ENCODE measurements at places on chromosomes 13 and 19.

DNA sequence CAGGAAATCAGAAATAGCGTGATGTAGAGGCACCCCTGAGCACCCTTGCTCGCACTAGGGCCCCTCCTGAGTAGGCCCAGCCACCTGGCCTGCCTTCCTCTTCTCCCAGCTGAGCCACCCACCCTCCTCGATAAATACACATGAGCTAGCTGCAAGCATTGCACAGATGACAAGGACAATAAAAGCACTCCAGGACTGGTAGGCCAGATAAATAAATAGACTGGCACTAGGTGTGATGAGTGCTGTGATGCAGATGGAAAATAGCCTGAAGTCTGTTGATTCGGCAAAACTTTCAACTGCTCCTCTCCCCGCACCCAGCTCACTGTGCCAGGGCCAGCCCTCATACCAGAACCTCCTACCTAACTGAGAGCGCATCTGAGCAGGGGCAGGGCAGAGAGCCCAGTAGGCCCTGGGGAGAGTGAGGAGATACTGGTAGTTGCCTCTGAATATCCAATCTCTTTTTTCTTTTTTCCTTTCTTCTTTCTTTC, 54.5 kb upstream of the GPI start:
- DNase-seq, result no peak

- peak; percentile 34 for DNase-seq
Measured at GRCh38 chr13:72890546-72890945, 108.6 kb downstream of the PIBF1 start.

GRCh38 chr19:51127032-51127431, 2.3 kb downstream of the SIGLEC9 start:
- DNase-seq, result no peak

DNA sequence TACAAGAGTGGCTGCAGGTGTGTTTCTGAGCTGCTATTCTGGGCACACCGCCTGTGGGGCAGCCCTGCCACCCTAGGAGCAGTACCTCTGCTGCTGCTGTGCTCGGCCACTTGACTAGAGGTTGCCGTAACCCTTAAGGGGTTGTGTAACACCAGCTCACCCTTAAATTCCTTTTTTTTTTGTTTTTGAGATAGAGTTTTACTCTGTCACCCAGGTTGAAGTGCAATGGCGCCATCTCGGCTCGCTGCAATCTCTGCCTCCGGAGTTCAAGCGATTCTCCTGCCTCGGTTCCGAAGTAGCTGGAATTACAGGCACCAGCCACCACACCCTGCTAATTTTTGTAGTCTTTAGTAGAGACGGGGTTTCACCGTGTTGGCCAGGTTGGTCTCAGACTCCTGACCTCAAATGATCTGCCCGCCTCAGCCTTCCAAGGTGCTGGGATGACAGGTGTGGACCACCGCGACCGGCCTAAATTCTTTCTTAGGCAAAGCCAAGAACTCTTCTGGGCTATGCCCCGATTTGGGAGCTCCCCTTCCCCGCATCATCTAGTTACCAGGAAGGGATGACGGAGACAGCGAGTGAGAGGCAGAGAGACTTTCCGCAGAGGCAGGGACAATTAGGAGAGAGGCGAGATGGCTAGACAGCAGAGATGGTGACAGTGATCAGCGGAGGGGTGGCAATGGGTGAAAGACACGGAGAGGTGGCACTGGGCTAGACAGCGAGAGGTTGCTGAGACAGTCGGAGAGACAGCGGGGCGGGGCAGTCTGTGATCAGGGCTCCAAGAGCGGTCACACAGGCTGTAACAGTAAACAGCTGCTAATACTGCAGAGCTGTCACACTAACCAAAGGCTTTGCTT, 4.4 kb upstream of the LILRA5 start:
- no peak for DNase-seq

GRCh38 chr19:29526730-29527499, 1.1 kb downstream of the VSTM2B start:
- DNase-seq, result no peak

- DNase-seq, result no peak
Measured at GRCh38 chr19:17775245-17775927, 19.6 kb upstream of the B3GNT3 start.

DNA sequence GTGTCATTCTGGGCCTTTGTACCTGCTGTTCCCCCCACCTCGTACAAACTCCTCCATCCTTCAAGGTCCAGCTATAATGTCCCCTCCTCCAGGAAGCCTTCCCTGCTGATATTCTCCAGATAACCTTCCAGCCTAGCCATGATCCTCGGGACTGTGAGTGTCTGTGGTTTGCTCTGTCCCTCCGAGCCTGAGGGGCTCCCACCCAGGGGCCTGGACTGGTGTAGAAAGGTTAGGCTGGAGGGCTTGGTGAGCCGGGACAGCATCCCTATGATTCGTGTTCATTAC, 2.9 kb upstream of the COMP start:
- no peak for DNase-seq

DNA sequence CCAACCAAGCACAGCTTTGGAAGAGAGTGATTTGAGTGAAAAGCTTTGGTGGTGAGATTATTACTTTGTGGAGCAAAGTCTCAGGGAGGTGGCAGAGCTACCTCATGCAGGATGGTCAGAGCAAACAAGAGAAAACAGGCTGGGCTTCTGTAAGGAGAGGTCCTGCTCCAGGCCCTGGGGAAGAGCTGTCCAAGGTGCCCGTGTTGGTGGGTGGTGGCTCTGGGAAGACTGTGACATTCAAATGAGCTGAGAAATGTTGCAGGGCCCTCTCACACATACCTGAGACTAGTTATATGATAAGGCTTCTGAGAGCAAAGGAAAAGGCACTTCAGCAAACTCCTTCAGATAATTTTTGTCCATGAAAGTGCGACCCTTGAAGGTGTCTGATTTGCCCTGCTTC, 205.5 kb upstream of the SOX21 start:
- peak; percentile 3 for DNase-seq

DNA sequence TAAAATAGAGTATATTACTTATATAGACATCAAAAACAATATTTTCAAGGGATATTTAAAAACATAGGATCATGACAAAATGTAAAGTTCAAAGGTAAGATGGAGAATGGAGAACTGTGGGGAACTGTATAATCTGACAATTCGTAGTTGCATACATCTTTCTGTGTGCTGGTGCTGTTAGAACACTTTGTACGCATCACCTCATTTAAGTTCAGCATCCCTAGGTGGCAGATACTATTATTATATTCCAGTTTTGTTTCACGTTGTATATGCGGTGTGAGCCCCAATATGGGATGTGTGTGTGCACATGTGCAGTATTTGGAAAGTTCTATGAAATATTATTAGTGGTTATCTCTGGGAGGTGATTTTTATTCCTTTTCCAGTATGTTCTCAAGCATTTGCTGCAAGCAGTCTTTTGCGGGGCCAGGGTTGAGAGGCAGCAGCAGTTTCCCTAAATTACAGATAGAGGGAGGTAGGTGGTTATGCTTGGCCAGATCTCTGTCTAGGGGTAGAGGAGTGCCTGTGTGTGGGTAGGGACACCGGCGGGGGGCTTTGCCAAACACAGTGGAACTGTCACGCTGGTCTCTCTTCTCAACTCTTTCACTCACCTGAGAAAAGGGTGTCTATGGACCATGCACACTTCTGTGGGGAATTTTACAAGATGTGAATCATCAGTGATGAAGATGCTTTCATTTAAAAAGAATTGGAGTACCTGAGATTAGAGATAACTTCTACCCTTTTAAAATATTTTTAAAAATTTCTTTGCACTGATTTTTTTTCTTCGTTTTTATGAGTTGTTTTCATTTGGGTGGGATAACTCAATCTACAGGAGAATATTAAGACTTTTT, 55.6 kb upstream of the ALOX5AP start:
- no peak for DNase-seq

GRCh38 chr13:111429064-111429558, 108.7 kb downstream of the TEX29 start:
- DNase-seq, result no peak

GRCh38 chr13:37344056-37344455, 238.6 kb upstream of the CSNK1A1L start:
- no peak for DNase-seq

- no peak for DNase-seq
Measured at GRCh38 chr19:30479231-30479630, 107.0 kb downstream of the ZNF536 start.

GRCh38 chr13:52665325-52665724, 12.7 kb downstream of the SUGT1 start:
- DNase-seq, result no peak

DNA sequence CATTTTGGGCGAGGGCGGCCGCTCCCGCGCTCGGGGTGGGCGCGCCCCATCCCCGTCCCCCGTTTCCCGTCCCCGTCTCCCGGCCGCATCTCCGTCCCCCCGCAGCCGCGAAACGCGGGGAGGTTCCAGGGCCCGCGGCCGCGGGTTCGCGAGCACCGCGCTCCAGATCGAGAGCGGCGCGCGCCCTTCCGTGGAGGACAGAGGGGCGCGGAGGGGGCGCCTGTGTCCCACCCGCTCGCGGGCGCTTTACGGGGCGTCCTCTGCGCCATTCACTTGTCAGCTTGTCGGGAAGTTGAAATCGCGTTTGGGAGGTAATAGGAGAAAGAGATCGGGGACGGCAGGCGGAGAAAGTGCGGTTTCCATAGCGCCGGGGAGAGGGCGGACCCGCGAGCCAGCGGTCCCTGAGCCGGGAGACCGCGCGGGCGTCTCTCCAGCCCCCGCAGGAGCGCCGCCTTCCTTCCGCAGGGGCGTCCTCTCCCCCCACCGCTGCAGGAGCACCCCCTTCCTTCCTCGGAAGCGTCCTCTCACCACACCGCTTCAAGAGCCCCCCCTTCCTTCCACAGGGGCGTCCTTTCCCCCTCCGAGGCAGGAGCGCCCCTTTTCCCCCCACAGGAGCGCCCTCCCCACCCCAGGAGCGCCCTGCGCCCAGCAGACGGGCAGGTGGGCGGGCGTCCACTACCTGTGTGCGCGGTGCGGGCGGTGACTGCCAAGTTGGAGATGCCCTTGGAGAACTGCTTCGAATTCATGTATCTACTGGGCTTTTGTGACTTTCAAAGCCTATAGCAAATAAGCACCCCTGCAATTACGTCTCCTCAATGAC, 962 bp upstream of the IRS2 start:
- no peak for DNase-seq

DNA sequence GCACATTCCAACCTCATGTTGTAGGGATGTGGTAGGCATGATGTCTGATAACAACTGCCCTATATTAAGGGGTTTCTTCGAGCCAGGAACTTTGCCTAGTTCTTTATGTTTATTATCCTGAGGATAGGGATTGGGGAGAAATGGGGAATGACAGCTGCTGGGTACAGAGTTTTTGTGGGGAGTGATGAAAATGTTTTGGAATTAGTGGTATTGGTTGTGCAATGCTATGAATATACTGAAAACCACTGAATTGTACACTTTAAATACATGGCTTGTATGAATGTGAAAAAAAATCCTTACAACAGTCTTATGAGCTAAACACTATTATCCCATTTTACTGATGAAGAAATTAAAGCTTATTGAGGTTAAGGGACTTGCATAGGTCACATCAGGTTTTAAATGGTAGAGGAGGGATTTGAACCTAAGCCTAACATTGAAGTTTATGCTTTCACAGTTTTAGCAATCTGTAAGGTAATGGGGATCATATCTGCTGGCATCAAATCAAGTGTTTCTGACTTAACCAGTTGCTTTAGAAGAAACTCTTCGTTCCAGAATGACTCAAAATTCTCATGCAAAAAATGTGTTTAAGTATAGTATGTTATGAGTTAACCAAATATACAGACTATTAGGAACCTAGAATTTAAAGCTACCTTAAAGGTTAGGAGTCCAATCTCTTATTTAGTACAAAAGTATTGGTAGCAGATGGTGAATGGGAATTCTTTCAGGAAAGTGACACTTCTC, 61.4 kb downstream of the ERCC5 start:
- peak; percentile 54 for DNase-seq

- DNase-seq, result no peak
Measured at GRCh38 chr13:114069376-114070097, 62.9 kb downstream of the RASA3 start.

- DNase-seq, result peak; percentile 33
Measured at GRCh38 chr13:90201676-90202460, 1145.6 kb upstream of the MIR17HG start.

- DNase-seq, result no peak
Measured at GRCh38 chr19:56106397-56106849, 14.7 kb downstream of the ZNF787 start.

DNA sequence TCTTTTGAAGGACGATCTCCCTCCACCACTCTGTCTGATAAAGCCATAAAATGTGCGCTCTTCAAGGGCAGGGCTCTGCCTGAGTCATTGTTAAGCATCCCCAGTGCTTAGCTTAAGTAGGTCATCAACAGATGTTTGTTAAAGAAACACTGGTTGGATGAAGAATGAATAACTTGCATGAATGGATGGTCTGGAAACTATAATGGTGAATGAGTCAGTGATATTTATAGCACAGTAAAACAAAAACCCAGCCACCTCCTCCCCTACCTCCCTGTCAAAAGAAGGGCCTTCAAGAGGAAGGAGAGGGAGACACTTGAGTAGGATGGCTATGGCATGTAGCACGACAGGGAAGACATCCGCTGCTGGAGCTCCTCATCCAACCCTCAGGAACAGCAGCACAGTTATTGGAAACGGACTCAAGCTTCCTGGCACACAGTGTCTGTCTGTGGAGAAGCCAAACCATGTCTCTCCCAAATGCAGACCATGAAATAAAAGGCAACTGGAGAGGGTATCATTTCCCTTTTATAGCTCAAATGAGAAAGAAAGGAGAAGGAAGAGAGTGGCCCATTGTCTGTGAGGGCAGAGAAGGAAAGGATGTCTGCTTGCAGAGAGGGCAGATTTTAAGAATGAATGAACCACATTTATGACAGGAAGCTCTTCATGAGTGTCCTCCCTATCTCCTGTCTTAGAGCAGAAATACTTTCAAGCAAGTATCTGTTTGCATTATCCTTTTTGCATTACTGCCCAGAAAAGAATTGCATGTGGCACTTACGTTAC, 183.5 kb upstream of the UBL3 start:
- peak; percentile 89 for DNase-seq

DNA sequence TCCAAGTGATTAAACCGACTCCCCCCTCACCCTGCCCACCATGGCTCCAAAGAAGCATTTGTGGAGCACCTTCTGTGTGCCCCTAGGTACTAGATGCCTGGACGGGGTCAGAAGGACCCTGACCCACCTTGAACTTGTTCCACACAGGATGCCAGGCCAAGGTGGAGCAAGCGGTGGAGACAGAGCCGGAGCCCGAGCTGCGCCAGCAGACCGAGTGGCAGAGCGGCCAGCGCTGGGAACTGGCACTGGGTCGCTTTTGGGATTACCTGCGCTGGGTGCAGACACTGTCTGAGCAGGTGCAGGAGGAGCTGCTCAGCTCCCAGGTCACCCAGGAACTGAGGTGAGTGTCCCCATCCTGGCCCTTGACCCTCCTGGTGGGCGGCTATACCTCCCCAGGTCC, 2.0 kb downstream of the APOE start:
- no peak for DNase-seq

DNA sequence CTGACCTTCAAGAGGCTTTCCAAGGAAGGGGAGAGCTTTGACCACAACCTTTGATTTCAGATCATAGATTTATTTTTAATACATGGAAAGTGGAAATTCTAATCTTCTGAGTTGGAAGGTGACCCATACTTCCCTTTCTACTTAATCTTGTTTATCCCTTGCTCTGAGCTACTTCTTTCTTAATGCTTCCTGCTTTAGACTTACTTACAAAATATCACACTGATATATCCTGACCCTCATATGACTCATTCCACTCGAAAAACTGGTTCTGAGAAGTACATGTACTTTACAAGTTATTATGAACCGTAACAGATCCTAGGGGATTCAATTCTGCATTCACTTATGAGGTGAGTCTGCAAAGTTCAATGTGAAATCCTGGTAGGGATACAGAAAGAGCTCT, 76.2 kb upstream of the IRS2 start:
- DNase-seq, result peak; percentile 88

GRCh38 chr13:21020176-21020575, 41.2 kb downstream of the LATS2 start:
- DNase-seq, result no peak

GRCh38 chr19:6033744-6034264, 55.9 kb upstream of the RANBP3 start:
- DNase-seq, result no peak
